ENCODE measurements at places on chromosomes 7 and 10.

- no peak for DNase-seq
Observed at GRCh38 chr7:128708235-128708634, 30.9 kb upstream of the CALU start.

- DNase-seq: no peak
Observed at GRCh38 chr10:112838784-112839481, 111.1 kb upstream of the TCF7L2 start.

- no peak for DNase-seq
Observed at GRCh38 chr10:77455561-77455960, 182.0 kb downstream of the KCNMA1 start.

DNA sequence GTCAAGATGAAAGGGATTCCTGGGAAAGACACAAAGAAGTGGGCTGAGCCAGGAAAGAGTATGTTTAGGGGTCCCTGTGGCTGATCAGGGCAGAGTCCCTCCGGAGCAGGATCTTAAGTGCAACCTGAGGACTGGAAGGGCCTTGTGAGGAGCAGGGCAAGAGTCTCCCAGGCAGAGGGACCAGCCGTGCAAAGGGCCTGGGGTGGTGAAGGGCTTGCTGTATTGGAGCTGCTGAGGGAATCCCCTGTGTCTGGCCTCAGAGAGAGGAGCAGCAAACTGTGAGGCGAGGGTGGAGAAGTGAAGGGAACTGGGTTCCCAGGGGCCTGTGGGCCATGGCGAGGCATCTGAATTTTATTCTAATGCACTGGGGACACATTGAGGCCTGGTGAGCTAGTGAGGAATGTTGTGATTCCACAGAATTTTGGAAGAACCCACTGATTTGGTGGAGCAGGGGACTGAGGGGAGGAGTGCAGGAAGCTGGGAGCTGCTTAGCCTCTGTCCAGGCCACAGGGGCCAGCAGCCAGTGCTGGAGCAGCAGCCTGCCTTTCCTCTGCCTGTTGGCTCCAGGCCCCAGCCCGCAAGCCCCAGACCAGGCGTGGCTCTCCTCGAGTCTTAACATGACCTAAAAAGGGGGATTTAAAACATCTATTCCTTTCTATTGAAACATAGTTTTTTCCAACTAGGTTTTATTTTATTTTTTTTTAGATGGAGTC, 138.4 kb upstream of the IGFBP3 start:
- no peak for DNase-seq

DNA sequence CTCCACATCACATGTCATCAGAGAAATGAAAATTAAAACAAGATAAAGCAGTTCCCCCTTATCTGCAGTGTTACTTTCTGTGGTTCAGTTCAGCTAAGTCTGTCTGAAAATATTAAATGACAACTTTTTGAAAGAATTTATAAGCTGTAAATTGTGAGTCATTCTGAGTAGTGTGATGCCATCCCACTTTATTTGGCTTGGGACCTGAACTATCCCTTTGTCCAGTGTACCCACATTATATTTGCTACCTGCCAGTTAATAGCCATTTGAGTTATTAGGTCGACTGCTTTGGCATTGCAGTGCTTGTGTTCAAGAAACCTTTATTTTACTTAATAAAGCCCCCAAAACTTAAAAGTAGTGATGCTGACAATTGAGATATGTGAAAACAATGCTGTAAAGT, 804.2 kb downstream of the ANKRD7 start:
- no peak for DNase-seq

DNA sequence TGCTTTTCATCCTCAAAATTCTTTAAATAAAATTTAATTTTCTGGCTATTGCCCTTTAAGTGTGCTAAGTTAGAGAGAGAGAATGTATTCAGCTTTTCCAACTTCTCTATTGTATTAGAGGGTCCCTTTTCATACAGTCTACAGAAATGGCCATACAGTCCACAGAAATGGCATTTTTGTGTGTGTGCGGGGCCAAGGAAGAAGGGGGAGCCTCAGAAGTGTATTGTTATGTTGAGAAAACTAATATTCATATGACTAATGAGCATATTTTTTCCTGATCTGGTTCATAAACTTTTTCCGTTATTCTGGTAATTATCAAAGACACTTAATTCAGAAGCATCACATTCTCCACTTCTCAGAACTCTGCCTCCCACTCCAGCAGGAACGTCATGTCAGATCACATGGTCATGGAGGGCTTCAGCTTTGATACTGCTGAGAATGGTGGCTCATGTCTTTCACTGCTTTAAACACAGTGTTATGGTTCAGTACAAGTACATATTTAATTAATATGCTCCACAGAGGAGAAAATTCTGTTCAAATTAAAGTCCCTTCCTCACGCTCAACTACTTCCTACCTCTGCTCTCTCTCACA, 37.1 kb downstream of the ELMO1 start:
- no peak for DNase-seq

DNA sequence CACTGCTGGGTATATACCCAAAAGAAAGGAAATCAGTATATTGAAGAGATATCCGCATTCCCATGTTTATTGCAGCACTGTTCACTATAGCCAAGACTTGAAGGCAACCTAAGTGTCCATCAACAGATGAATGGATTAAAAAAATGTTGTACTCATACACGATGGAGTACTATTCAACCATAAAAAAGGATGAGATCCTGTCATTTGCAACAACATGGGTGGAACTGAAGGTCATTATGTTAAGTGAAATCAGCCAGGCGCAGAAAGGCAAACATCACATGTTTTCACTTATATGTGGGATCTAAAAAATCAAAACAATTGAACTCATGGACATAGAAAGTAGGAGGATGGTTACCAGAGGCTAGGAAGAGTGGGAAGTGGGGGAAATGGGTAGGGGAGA, 19.3 kb downstream of the NRCAM start:
- DNase-seq: no peak

DNA sequence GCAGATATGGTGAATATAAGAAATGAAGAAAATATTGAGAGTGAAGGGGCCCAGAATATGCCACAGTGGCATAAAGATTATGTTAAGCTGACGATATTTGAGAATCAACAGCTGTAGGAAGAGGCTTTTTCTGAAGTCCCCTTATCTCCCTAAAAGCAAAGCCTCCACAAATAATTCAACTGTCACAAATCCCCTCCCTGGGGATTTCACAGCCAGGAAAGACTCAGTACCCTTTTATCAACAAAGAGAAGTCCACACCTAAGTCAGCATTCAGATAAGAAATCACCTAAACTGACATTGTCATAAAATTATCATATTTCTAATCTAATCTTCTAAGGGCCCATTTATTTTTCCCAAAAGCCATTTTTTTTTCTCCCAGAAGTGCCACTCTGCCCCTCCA, 284.9 kb upstream of the VWC2 start:
- no peak for DNase-seq

GRCh38 chr7:4102231-4102841, 579.8 kb upstream of the FOXK1 start:
- no peak for DNase-seq

DNA sequence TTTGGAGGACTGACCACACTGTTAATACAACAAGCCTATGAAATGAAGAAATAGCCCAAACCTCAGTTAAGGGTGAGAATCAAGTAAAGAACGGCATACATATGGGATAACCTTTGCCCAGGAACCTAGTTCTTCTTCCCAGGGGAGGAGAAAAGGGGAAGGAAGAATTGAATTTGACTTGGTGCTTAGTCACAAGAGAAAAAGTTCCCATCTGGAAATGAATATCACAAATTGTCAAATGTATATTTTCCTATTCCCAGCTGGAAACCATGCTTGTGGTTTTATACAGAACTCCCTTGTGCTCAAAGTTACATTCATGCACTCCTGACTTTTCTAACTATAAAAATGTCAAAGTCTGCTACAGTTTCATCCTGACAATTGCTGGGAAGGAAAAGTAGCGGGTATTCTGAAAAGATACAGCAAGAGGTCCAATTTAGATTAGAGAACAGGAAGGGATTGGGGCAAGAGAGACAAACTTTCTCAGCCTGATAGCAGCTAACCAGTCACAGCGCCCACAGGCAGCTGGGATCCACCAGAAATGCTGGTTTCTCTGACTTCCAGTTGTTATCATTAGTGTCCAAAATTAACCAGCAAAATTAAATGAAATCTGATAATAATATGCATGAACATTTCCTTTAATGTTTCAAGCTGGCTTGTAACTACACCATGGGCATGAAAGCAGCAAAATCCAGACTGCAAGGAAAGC, 18.6 kb upstream of the GSAP start:
- DNase-seq: no peak

GRCh38 chr7:130881091-130881798, 147.2 kb upstream of the KLF14 start:
- no peak for DNase-seq

GRCh38 chr10:74746813-74747212, 79.6 kb upstream of the KAT6B start:
- no peak for DNase-seq
